ENCODE measurements at places on chromosomes 6 and 20.

GRCh38 chr20:14979453-14979986 is 642.1 kb upstream of the FLRT3 start:
- DNase-seq: no peak

- DNase-seq: no peak
These were observed 39.6 kb upstream of the CMTR1 start for GRCh38 chr6:37393381-37393929.

GRCh38 chr6:38420207-38420606 is 219.5 kb downstream of the BTBD9 start:
- DNase-seq: no peak

DNA sequence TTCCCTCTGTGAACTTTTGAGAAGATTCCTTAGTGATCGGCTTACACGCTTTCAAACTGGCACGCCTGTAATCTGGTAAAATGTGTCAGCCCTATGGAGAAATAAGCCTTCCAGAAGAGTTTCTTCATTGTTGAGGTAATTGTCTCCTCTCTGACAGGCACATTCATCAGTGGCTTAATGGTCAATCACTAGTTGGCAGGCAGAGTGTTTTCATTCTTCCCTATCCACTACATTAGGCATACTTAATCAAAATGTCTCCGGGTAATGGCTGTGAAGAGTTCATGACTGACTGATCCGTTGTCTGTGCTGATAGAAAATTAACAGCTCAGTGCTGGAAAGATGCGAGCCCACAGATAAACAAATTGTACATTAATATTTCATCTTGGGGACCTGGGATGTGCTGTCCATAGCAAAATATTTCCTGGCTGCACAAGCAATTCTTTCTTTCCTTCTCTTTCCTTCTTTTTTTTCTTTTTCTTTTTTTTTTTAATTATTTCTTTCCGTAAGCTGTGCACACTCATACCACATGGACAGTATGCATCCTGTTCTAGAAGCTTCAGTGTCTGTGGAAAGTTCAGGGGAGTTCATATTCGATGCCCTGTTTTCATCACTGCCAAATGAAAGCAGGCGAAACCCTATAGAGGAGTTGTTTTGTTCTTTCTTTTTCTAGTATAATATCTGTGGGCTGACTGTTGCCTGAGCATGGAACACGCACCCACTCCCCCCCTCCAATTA is 31.4 kb downstream of the TSHZ2 start:
- no peak for DNase-seq

GRCh38 chr6:81797591-81797990 is 45.1 kb upstream of the TENT5A start:
- no peak for DNase-seq

- DNase-seq: no peak
These were observed 91.9 kb upstream of the SIRPA start for GRCh38 chr20:1803061-1803931.

- DNase-seq: no peak
These were observed 34.6 kb downstream of the QKI start for GRCh38 chr6:163449076-163449475.

- no peak for DNase-seq
These were observed 499.4 kb downstream of the MAFB start for GRCh38 chr20:40189621-40190020.

- DNase-seq: no peak
These were observed 33.3 kb upstream of the PKIB start for GRCh38 chr6:122576888-122577287.

GRCh38 chr20:32296412-32296811 is 19.0 kb downstream of the KIF3B start:
- no peak for DNase-seq

- DNase-seq: no peak
These were observed 16.0 kb downstream of the BCAS4 start for GRCh38 chr20:50810842-50811241.

DNA sequence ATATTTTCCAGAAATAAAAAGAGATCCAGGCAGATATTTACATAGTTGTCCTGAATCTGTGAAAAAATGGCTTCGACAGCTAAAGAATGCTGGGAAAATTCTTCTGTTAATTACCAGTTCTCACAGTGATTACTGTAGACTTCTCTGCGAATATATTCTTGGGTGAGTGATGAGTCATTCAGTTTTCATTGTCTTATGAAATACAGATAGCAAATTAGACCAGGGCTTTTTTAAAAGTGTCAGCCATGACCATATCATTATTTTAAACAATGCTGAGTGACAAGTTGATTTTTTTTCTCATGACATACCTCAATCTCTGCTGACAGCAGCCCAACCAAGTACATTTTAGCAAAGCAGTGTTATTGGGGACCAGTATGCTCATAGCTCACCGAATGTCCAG is 32.8 kb downstream of the TSPYL4 start:
- DNase-seq: peak; percentile 52

DNA sequence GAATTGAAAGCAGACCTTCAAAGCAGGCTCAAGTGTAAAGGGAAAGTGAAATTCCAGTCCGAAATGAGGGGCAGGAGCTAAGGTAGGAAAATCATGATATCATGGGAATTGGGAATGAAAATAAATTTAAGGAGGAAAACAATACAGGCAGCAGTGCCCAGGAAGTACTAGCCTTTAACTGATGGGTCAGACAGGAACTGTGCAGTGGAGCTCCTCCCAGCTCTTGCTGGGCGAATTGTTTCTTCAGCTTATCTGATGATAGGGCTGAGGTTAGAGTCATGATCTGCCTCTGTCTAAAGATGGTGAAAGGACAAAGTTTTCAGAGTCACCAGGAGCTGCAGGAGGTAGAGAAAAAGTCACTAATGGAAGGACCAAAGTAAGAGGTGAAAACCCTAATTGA is 457.9 kb upstream of the PTCHD4 start:
- no peak for DNase-seq

- no peak for DNase-seq
These were observed 416.6 kb downstream of the DHX35 start for GRCh38 chr20:39378776-39379175.

GRCh38 chr20:57396212-57396983 is 5.2 kb downstream of the RBM38 start:
- no peak for DNase-seq

DNA sequence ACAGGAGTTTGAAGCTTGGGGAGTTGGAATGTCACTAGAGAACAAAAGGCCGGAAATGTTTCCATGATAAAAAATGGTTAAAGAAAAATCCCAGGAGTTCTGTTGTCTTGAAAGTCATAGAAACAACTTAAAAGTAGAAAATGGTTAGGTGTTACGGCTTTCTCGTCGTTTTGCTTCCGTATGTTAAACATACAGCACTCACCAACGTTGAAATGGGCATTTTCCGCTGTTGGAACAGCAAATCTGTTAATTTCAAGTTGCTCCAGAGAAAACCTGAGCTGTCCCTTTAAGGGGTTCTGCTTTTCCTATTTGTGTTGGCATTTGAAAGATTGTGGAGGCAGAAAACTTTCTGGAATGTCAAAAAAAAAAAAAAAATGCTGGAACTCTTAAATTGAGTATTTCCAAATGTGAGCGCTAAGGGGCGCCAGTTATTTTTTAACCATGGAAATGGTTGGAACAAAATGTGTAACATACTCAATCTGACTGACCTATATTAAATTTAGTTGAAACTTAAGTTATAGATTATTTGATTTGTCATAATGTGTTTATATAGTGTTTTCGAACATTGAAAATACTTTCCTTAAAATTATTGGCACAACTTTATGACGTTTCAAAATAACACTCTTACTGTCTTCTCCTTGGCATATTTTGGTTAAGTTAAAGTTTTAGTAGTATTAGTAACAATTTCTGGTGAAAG is 2.2 kb downstream of the QKI start:
- peak; percentile 58 for DNase-seq

- no peak for DNase-seq
These were observed 191.1 kb downstream of the TAF4 start for GRCh38 chr20:61874421-61875068.

DNA sequence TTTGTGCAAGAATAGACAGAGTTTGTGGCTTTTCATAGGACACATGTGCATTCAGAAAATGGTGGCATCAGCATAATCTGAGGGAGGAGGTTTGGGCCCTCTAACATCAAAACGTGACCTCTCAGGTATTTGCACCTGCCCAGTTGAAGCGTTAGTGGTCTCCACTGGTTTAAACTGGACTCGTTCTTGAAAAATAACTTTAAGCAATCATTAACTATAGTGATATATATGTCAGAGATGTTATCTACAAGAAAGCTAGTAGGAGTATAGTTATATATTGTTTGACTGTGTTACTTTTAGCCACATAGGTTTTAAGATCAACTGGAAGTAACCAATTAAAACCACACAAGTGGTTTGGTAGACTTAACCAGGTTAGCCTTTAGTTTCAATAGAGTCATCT is 607.4 kb downstream of the MAFB start:
- DNase-seq: no peak

- no peak for DNase-seq
These were observed 26.1 kb upstream of the NEDD9 start for GRCh38 chr6:11258260-11259237.

GRCh38 chr20:23641936-23642751 is 4.4 kb upstream of the CST3 start:
- DNase-seq: no peak

- DNase-seq: no peak
These were observed 272.8 kb downstream of the MAFB start for GRCh38 chr20:40416274-40416673.

DNA sequence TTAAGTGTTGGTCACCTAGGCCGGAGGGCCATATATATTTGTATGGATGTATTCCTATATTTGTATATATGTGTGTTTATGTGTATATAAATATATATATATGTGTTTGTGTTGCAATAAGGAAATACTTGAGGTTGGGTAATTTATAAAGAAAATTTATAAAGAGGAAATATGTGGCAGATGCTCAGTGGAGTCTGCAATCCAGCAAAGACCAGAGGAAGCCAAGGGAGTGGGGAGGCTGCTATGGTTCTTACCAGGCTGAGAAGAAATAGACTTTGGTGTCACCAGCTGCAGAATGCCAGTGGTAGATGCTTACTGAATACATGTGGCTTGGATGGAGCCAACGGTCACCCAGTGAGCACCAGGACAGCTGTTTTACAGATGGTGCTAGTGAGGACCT is 97.4 kb upstream of the ELOVL5 start:
- DNase-seq: no peak

- DNase-seq: no peak
These were observed 129.8 kb downstream of the FLRT3 start for GRCh38 chr20:14207591-14207990.

DNA sequence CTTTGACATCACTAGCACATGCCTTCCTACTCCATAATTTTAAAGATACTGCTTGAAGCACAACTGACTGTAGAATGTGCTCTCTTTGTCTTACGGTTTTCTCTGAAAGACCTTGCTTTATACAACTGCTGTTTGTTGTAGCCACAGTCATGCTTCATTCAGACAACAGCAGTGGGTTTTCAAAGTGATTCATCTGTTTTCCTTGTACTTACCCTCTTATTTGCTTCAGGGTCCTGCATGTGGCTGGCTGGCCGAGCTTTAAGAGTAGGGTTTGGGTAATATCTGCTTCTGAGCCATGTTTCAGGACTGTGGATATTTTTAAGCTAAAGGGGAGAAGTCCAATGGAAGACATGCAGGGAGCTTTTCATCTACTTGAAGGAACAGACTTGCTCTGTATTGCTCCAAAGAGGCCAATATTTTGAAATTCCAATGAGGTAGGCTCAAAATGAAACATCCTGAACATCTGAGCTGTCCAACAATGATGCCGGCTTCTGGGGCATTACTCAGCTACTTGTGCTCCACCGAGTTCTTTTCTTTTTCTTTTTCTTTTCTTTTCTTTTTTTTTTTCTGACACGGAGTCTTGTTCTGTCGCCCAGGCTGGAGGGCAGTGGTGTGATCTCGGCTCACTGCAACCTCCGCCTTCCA is 160.2 kb upstream of the SGK1 start:
- no peak for DNase-seq

- no peak for DNase-seq
These were observed 29.8 kb downstream of the UST start for GRCh38 chr6:148776321-148777308.

- no peak for DNase-seq
These were observed 731 bp downstream of the TUBB2B start for GRCh38 chr6:3226481-3227362.

Data from retinal pigment epithelial cell (primary cell).